GM23338 (cell line): ENCODE measurements at places on chromosomes 3 and 15. TPM values are rescaled to one million over a fixed set of nuclear protein-coding genes. Genes with fewer than 3 reads are reported as not detected.

- H3K4me3 ChIP-seq: no peak overlapping the region
- no peak for DNase-seq
- peaks cover 15% of the 10 kb centered on the region for H3K4me1 ChIP-seq
- no peaks in the 10 kb centered on the region for H3K36me3 ChIP-seq
- H3K27me3 ChIP-seq: no peaks in the 10 kb centered on the region
Observed at GRCh38 chr15:62966294-62967078, 76.1 kb upstream of the TPM1 start.

DNA sequence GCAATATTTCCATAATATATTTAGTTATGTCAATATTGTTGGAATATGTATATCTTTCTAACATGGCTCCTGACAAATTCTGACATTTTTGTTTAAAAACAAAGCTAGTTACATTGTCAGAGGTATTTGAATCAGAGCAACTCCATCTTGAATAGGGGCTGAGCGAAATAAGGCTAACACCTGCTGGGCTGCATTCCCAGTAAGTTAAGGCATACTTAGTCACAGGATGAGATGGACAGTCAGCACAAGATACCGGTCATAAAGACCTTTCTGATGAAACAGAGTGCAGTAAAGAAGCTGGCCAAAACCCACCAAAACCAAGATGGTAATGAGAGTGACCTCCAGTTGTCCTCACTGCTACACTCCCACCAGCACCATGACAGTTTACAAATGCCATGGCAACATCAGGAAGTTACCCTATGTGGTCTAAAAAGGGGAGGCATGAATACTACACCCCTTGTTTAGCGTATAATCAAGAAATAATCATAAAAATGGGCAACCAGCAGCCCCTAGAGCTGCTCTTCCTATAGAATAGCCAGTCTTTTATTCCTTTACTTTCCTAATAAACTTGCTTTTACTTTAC is 30.4 kb downstream of the RPL22L1 start:
- H3K27me3 ChIP-seq: no peaks in the 10 kb centered on the region
- no peak for DNase-seq
- H3K4me3 ChIP-seq: no peak overlapping the region
- H3K4me1 ChIP-seq: peaks cover 41% of the 10 kb centered on the region

DNA sequence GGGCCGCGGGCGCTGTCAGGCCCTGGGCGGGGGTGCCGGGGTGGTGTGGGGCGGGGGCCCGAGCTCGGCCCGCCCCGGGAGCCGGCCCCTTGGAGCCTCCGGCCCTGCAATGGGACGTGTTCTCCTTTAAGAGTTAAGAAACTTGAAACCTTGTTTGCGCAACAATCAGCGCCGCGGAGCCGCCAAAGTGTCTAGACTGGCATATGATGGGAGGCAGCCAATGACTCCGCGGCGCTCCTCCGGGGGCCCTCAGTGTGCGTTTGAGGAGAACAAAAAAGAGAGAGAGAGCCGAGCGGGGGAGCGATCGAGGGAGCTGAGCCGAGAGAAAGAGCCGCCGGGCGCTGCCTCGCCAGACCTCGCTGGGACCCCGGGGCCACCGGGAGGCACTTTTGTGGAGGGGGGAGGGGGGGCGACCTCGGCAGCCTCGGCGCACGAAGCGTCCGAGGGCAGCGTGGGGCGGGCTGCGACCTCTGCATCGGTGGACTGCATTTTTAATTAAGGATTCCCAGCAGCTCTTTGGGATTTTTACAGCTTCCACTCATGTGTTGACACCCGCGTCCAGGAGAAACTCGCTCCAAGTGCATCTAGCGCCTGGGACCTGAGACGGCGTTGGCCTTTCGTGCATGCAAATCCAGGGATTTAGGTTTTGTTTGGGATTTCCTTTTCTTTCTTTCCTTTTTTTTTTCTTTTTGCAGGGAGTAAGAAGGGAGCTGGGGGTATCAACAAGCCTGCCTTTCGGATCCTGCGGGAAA is at the start of gene SMAD6:
TSS of gene SMAD6 (plus strand) at position 202 of the 752 bp plus-strand sequence. CDS start 1,023 bp downstream, outside the sequence.
- H3K36me3 ChIP-seq: no peaks in the 10 kb centered on the region
- H3K4me1 ChIP-seq: peaks cover 26% of the 10 kb centered on the region
- peak within 1 kb of the TSS; percentile 86 for H3K4me3 ChIP-seq
- peak; percentile 99 for DNase-seq

C2CD4B gene
- total RNA-seq: 1.3 and 1.5 TPM in 2 replicates

GRCh38 chr15:45549541-45550220 is 27.1 kb upstream of the SLC30A4 start:
- no peak overlapping the region for H3K27ac ChIP-seq
- peaks cover 2% of the 10 kb centered on the region; the same call in 1 of the 2 replicates for H3K27me3 ChIP-seq
- no peak for DNase-seq
- 0 out of 2 replicates have a peak, but pooled peaks cover 3% of the 10 kb centered on the region for H3K4me1 ChIP-seq

DNA sequence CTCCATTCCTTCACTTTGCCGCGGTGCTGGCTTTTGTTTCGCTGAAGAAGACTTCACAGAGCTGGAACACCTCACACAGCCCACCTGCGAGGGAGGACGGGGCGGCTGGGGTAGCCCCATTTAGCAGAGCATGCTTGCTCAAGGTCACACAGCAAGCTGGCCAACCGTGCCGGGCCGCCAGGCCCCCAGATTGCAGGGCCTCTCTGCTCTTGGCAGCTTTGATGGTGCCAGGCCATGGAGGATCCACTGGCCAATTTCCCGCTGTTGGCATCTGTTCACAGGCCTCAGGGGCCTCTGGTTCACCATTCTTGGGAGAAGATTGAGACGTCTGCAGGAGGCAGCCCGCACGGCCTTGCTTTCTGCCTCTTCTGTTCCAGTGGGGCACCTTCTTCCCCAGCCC is 77.9 kb upstream of the LINGO1 start:
- H3K27me3 ChIP-seq: no peaks in the 10 kb centered on the region
- H3K27ac ChIP-seq: no peak overlapping the region
- no peak overlapping the region for H3K4me3 ChIP-seq
- no peak for DNase-seq
- no peaks in the 10 kb centered on the region for H3K4me1 ChIP-seq

DNA sequence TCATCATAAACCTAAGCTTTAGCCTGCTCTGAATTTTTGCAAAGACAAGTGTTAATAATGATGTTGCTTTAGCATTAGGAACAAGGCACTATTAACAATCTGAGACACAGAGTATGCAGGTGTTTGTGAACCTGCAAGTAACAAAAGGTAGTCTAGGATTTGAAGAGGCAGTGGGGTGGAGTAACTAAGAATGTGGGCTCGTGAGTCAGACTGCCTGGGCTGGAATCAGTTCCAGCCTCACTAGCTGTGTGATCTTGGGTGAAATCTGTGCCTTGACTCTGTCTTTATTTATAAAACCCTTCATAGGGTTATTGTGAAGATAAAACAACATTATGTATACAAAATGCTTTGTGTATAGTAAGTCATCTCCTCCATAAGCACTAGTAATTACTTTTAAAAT is 610.6 kb upstream of the CFAP20DC start:
- H3K27ac ChIP-seq: no peak overlapping the region
- no peaks in the 10 kb centered on the region for H3K36me3 ChIP-seq
- H3K27me3 ChIP-seq: no peaks in the 10 kb centered on the region
- H3K4me1 ChIP-seq: peaks cover 4% of the 10 kb centered on the region; the same call in 1 of the 2 replicates
- no peak for DNase-seq

DNA sequence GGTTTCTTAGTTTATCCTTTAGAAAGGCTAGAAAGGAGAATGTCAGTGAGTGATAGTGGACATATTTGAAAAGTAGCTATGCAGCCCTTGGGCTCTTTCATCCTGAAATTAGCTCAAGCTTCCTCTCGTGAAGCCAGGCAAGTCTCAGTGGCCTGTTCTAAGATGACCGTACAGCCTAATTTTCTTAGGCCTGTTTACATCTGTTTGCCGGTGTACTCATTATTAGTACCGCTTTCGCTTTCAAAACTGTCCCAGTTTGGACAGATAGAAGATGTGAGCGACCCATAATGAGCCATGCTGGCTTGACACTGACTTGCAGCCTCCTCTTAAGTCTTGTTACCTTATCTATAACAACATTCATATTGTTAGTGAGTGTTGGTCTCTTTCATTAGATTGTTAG is 5.7 kb upstream of the ARL14 start:
- no peaks in the 10 kb centered on the region for H3K36me3 ChIP-seq
- no peak overlapping the region for H3K4me3 ChIP-seq
- no peaks in the 10 kb centered on the region for H3K4me1 ChIP-seq
- no peak overlapping the region for H3K27ac ChIP-seq
- H3K27me3 ChIP-seq: no peaks in the 10 kb centered on the region
- no peak for DNase-seq

GRCh38 chr3:68256635-68257223 is 602.3 kb upstream of the SUCLG2 start:
- no peaks in the 10 kb centered on the region for H3K27me3 ChIP-seq
- no peaks in the 10 kb centered on the region; the same call in 1 of the 2 replicates for H3K4me1 ChIP-seq
- no peak overlapping the region for H3K4me3 ChIP-seq
- peak; percentile 70 for DNase-seq

CASR gene
- 0.04 and 0.56 TPM in 2 replicates for total RNA-seq

DNA sequence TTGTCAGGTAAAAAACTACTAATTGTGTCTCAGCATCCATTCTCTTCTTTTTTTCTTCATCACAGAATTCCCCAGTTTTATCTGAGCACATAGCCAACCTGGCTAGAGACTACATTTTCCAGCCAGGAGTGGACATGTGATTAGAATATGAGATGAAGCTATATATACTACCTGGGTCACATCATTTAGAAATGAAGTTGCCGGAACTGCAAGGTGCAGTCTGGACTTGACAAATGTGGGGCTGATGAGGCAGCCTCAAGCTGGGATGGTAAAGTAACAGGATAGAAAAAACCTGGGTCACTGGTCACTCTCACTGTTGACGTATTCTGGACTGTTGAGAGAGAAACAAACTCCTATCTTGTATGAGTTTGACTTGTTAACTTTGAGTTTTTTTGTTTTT is 99.6 kb downstream of the STRIT1 start:
- no peaks in the 10 kb centered on the region for H3K27me3 ChIP-seq
- H3K36me3 ChIP-seq: no peaks in the 10 kb centered on the region
- no peak overlapping the region for H3K4me3 ChIP-seq
- no peak for DNase-seq

DNA sequence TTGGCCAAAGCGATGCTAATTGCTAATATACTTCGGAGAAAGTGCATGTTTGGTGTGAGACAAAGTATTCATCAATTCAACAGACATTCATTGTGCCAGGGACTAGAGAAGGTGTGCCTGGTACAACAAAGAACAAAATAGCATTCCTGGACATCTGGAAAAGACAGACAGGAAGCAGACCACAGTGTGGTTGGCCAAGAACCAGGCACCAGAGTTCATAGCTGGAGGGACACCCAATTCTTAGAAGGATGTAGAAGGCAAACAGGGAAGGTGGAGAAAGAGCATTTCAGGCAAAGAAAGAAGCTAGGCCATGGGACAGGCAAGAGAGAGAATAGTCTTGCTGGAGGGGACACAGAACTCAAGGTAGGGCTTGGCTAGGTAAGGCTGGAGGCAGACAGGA is 105.8 kb upstream of the ETV5 start:
- no peak overlapping the region for H3K27ac ChIP-seq
- peaks cover 12% of the 10 kb centered on the region for H3K4me1 ChIP-seq
- no peaks in the 10 kb centered on the region for H3K36me3 ChIP-seq
- H3K4me3 ChIP-seq: no peak overlapping the region

SPATA12 gene
- 0.10 TPM in 1 of 2 replicates, not detected in the other for total RNA-seq

P3H2 gene
- total RNA-seq: 20.5 and 24.2 TPM in 2 replicates

GRCh38 chr3:86845726-86846125 is 145.2 kb downstream of the VGLL3 start:
- no peaks in the 10 kb centered on the region for H3K27me3 ChIP-seq
- no peak for DNase-seq
- H3K4me1 ChIP-seq: peaks cover 4% of the 10 kb centered on the region
- H3K4me3 ChIP-seq: no peak overlapping the region

DNA sequence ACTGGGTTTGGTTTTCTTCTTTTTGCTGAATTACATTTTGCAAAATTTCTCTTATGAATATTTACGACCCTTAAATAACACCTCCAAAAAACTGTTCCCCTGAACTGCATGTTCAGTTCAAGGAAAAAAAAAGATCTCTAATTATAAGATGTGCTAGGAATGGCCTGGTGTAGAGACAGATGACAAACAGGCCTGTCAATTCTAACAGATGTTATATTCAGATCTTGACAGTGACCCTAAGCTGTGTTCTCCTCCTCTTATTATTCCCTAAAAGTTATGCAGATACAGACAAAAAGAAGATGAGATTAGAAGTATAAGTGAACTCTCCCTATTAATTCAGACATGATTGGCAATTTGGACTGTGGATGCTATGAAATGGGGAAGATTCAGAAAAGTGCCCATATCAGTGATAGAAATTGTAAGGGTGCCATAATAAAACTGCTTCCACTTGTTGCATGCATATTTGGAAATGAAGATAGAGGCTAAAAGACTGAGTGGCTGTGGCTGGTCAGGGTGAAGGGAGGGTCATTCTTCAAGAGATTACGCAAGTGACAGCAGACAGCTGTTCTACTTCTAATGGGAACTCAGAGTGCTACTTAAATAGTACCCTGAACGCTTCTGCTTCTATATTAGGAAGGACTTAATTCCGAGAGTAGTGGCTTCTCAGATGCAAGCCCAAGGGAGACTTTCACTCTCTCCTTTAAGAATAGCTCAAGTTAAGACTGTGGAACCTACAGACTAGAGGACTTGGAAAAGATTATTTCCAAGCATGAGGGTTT is 75.5 kb downstream of the ADAMTS9 start:
- no peaks in the 10 kb centered on the region for H3K36me3 ChIP-seq
- H3K4me1 ChIP-seq: no peaks in the 10 kb centered on the region
- no peaks in the 10 kb centered on the region for H3K27me3 ChIP-seq
- no peak overlapping the region for H3K27ac ChIP-seq
- no peak overlapping the region for H3K4me3 ChIP-seq
- DNase-seq: no peak

ASB14 gene
- 0.08 TPM in 1 of 2 replicates, not detected in the other for total RNA-seq

GRCh38 chr3:130800829-130801228 is 54.2 kb upstream of the PIK3R4 start:
- H3K4me3 ChIP-seq: no peak overlapping the region
- peaks cover 7% of the 10 kb centered on the region; the same call in 1 of the 2 replicates for H3K36me3 ChIP-seq
- H3K27me3 ChIP-seq: no peaks in the 10 kb centered on the region
- peaks cover 9% of the 10 kb centered on the region for H3K4me1 ChIP-seq
- DNase-seq: peak; percentile 46
- H3K27ac ChIP-seq: no peak overlapping the region

DNA sequence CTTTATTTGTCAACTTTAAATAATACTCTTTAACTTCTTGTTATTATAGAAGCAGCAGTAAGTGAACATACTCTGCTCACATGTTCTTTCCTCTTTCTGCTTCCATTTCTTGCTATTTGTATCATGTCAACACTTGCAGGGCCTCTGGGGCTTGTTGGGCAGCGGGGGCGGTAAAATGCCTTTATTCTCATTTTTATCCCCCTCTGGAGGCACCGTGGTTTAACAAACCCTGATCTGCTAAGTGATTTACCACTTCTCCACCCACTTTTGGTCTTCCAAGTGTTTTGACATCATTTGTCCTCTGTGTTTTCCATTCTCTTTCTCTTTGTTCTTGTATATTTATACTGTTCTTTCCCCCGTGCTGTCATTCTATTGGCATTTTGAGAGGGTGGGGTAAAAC is 33.9 kb downstream of the SCN10A start:
- no peaks in the 10 kb centered on the region for H3K27me3 ChIP-seq
- no peaks in the 10 kb centered on the region for H3K36me3 ChIP-seq
- no peaks in the 10 kb centered on the region for H3K4me1 ChIP-seq

GRCh38 chr15:42102646-42103235 is 8.4 kb upstream of the PLA2G4D start:
- no peak for DNase-seq
- H3K4me3 ChIP-seq: no peak overlapping the region
- no peaks in the 10 kb centered on the region for H3K4me1 ChIP-seq
- H3K36me3 ChIP-seq: no peaks in the 10 kb centered on the region
- H3K27ac ChIP-seq: no peak overlapping the region
- H3K27me3 ChIP-seq: no peaks in the 10 kb centered on the region
